ENCODE measurements at places on chromosomes 11 and 22.
A peak's percentile ranks its signal among the peaks of the same experiment; 100 is the strongest.

DNA sequence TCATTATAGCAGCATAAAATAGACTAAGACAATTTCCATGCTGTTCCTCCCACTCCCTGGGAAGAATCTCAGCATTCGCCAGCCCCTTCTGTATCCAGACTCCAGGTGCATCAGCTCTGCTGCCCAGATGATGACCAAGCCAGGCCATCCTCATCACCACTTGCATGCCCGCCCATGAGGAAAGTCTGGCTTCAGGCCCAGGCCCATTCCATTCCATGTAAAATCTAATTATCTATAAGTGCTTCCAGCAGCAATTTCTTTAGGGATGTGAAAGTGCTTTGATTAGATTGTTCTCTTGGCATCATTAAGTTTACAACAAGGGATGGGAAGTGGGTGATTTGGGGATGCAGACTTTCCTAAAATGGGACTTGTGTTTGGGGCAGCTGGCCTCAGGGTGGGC is 100.3 kb downstream of the INSC start:
- DNase-seq: no peak

DNA sequence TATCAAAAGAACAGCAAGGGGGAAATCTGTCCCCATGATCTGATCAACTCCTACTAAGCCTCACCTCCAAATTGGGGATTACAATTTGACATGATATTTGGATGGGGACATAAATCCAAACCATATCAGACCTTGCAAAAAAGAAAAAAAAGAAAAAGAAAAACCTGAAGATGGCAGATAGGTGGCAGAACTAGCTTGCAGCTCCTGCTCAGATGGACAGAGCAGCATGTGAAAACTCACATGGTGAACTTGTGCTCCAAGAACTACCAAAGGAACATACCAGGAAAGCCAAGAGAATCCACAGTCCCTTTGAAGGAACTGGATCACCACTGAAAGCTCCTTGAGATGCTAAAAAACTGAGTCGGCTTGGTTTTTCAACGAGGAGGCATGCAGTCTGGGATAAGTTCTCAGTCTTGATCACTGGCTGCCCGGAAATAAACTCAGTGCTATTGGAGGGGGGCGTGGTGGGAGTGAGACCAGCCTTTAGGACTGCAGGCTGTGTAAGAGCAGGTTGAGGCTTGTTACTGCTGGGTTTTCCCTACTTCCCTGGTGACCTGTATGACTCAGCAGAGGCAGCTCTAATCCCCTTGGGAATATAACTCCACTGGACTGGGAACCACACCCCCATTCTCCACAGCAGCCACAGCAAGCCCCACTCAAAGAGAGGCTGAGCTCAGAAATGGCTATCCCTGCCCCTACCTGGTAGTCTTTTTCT is 358.3 kb upstream of the ARHGAP42 start:
- no peak for DNase-seq

DNA sequence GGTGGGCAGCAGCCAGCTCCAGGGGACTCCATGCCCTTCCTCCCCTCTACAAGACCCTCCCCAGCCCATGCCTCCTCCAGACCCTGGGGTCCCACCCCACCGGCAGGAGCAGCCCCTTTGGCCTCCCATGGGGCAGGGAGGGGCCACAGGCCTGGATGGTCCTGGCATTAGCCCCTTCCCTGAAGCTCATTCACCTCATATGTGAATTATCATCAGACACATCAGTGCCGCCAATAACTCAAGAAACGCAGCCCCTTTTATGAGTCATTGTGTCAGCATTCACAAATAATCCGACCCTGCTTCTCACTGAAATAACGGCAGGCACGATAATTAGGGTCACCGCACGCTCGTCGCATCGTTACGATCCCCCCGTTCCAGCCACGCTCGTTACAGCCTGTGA is 124.2 kb downstream of the BRD1 start:
- no peak for DNase-seq

DNA sequence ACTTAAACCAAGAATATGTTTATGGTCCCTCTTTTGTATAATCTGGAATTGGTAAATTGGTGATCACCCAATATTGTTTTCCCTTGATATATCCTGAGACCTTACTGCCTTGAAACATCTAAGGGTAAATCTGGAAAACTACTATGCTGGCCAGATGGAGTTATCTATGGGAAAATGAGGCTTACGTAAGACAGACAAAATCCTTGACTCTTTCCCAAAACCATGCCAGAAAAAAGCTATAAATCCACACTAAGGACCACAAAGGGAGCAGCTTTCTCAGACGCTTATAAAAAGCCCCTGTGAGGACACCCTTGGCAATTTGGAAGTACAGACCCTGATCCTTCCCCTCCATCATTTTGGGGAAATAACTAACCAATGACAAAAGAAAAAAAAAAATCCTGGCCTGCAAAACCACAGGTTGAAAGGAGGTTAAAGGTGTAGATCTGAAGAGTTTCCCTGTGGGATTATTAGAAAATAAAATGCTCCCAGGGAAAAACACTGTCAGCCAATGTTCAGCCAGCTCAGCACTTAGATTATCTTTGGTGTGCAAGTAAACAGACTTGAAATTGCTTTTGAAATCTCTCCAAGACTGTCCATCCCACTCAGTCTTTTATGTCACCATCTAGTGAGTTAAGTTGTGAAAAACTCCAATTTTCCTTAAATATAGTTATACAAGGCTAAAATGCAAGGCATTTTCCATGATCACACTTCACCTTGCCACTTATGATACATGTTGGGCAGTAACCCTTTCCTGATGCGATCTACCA is 6.6 kb upstream of the AMBRA1 start:
- no peak for DNase-seq

- no peak for DNase-seq
These were observed 8.1 kb upstream of the GLYAT start for GRCh38 chr11:58739725-58740430.

DNA sequence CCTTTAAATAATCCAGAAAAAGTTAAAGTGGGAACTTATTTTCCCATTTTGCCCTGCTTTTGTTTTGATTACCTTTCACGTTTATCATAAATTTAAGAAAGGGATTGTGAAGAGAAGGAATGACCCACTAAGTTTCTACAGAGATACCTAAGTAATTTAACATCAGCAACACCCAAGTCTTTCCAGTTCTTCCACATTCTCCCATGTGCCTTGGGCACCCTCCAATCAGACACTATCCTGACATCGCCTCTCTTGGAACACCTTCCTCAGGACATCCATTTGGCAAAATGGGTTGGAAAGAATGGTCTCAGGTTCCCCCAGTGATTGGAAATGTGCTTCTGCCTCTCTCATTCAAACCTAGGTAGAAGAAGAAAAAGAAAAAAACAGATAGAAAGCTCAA is 6.3 kb downstream of the BBOX1 start:
- no peak for DNase-seq

DNA sequence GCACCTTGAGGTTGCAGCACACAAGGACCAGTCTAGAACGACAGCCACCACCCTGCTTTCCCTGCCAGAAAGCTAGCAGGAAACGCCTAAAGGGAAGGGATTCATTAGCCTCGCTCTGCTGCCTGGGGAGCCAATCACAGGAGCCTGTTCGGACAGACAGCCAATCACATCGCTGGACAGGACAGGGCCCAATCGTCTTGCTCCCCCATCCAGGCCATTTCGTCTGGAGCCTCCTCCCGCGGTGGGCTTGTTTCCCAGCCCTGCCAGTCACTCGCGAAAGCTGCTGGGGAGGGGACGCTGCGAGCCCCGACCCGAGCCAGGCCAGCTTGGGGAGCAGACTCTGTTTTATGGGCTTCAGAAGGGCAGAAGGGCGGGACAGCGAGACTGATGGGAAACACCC is 79.8 kb upstream of the NCAM1 start:
- peak; percentile 77 for DNase-seq

DNA sequence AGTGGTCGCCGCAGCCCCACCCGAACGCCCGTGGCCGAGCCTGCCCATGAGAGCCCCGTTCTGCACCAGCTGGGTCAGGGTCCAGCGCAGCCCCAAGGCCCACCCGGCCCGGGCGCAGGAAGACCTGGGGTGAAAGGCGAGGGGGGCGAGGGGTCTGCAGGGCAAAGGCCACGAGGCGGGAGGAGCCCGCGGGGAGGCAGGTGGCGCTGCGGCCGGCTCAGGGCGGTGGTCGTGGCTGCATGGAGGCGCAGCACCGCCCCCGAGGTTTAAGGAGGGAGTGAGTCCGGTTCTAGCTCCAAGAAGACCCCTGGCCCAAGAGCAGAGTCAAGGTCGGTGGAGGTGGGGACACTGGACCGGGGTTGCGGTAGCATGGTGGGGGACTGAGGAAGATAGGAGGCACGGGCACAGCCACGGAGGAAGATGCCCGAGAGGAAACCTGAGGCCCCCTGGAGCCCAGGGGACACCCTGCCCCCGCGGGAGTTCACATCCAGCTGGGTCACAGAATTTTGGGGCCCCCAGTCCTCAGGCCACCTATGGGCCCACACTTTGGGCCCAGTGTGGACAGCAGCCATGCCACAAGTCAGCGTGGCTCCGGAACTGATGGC is 514 bp upstream of the HDAC10 start:
- DNase-seq: no peak

GRCh38 chr11:12071574-12071973 is 38.8 kb upstream of the MICAL2 start:
- no peak for DNase-seq

DNA sequence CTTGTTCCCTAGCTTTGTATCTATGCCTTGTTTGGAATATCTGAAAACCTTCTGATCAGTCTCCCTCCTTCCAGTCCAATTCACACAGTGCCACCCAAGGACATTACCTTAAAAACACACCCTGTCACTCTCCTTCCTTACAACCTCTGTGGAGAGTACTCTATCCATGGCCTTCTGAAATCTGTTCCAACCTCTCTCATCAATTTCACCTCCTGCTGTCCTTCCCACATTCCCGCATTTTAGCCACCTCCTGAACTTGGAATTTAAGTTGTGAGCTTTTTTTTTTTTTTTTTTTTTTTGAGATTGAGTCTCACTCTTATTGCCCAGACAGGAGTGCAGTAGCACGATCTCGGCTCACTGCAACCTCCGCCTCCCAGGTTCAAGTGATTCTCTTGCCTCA is 824.8 kb downstream of the METTL15 start:
- DNase-seq: no peak

DNA sequence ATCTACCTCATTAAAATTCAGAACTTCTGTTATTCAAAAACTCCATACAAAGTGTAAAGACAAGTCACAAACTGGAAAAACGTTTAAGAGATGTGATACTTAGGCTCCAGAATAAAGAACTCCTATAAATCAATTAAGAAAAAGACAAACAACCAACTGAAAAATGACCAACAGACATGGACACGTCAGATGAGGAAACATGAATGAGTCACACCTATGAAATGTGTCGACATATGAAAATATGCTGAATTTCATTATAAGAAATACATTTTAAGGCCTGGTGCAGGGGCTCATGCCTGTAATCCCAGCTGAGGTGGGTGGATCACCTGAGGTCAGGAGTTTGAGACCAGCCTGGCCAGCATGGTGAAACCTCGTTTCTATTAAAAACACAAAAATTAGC is 78.7 kb downstream of the ENTHD1 start:
- no peak for DNase-seq

DNA sequence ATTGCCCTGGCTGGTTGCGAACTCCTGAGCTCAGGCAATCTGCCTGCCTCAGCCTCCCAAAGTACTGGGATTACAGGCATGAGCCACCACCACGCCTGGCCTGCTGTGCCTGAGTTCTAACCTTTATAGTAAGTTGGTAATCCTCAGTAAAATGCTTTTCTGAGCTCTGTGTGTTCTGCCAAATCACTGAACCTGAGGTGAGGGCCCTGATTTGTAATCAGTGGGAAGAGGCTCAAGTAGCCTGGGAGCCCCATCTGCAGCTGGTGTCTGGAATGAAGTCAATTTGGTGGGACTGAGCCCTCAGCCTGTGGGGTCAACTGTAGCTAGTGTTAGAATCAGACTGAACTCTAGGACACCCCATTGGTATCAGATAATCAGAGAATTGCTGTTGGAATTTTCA is 72.6 kb upstream of the PARVG start:
- DNase-seq: no peak

DNA sequence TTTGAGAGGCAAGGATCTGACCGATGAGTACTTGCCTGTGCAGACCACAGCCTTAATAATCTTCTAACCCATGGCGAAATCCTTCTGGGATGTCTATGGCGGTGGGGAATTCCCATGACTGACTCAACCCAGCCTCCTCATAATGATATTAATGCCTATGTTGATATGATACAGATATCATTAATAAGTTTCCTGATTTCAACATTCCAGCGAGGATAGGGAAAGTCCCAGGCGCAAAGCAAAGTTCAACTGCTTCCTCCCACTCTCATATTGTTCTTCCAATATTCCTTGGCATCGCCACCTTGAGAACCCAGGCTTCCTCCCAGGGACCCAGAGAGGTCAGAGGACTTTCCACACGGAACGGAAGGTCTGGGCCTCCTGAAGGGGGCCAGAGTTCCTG is 110.3 kb upstream of the TMEM45B start:
- no peak for DNase-seq

- no peak for DNase-seq
These were observed 51.1 kb downstream of the BARX2 start for GRCh38 chr11:129426776-129427175.

DNA sequence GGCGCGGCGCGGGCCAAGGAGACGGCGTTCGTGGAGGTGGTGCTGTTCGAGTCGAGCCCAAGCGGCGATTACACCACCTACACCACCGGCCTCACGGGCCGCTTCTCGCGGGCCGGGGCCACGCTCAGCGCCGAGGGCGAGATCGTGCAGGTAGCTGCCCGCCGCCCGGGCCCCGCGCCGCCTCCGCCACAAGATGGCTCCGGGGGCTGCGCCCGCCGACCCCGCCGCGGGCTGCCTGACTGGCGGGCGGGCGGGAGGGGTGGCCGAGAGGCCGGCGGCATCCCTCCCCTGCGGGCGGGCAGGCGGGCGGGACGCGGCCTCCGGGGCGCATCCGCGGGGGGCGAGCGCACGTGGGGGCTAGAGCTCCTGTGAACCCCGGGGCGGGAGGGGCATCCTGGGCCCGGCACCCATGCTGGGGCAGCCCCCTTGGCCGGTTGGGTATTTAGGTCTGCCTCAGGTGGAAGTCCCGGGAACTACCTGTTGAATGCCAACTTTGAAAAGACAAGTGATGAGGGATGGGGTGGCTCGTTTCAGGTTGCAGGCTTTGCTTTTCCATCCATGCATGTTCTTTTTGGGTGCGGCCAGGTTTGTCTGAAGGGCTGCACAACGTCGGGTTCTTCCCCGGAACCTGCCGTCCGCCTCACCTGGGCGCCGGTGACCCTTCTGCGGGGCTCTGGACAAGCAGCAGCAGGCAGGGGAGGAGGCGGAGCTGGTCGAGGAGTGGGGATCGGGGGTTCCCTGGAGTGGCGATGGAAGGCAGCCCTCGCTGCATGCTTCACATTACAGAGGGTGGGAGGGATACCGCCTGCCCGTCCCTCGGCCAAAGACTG is 760 bp downstream of the ZNRF3 start:
- DNase-seq: no peak

- DNase-seq: no peak
These were observed 27.1 kb downstream of the VPS37C start for GRCh38 chr11:61133956-61134662.

- no peak for DNase-seq
These were observed 15.8 kb downstream of the CHST1 start for GRCh38 chr11:45649544-45650165.

All from cerebellar nuclear complex (tissue), 1 donor.